ENCODE measurements at places on chromosomes 2 and 18. TPM values are rescaled to one million over a fixed set of nuclear protein-coding genes. Genes with fewer than 3 reads are reported as not detected.
A peak's percentile ranks its signal among the peaks of the same experiment; 100 is the strongest.

- DNase-seq: no peak
These were observed 11.6 kb upstream of the LRRFIP1 start for GRCh38 chr2:237615631-237616249.

- peak; percentile 60 for DNase-seq
These were observed 41.4 kb upstream of the AKAIN1 start for GRCh38 chr18:5238371-5238976.

ACMSD gene
- not detected for total RNA-seq

BCL11A gene
- 1.0 TPM for total RNA-seq

IL36A gene
- total RNA-seq: not detected
